Left cardiac atrium (tissue), 4 donors: ENCODE measurements at places on chromosomes 4 and X.

DNA sequence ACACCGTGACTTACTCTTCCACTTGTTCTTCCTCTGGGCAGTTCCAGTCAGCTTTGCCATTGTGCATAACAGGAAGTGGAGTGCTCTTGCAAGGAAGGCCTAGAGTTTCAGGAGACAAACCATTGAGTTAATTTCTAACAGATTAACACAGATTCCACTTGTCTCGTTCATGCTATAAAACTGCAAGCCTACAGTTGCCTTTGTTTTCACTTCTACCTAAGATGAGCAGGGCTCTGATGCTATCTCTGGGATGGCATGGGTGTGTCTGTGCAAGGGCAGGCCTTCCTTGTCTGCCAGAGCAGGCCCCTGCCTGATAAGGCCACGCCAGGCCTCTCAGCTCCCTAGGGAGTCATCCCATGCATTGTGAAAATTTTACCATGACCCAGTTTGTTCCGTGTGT, 67.7 kb upstream of the PGRMC2 start:
- DNase-seq = no peak

- DNase-seq = peak; percentile 43
Observed at GRCh38 chr4:4919927-4920326, 60.5 kb downstream of the MSX1 start.

- peak; percentile 61 for DNase-seq
Observed at GRCh38 chrX:261167-261918, 19.8 kb upstream of the PLCXD1 start.

- DNase-seq = no peak
Observed at GRCh38 chr4:140790171-140790570, 34.0 kb upstream of the TBC1D9 start.

DNA sequence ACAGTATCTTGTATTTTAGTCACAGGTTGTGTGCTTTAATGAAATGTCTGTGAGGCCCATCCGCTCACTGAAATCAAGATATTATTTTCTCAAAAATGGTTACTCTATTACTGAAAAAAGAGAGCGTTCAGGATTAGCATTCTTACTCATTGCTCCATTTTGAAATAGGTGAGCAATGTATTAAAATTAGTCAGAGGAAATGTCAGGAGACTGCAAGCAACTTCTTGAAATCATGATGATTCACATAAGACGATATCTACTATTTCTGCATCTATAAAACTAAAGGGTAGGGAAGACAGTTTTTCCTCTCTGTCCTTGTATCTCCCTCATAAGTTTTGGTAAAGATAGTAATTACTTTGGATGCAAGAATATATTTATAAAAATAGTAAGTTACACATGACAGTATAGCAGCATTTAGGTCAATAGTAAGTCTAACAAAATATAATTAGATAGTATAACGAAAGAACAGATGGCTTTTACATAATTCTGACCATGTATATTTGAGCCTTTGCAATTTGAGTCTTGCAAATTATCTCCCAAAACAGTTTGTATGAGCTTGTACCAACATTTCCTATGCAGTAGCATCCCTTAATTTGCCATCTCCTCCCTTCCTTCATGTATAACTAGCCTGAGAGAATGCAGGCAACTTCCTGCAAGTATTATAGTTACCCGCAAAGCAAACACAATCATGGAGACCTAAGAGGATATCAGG, 937.8 kb downstream of the PCDH7 start:
- DNase-seq = no peak

DNA sequence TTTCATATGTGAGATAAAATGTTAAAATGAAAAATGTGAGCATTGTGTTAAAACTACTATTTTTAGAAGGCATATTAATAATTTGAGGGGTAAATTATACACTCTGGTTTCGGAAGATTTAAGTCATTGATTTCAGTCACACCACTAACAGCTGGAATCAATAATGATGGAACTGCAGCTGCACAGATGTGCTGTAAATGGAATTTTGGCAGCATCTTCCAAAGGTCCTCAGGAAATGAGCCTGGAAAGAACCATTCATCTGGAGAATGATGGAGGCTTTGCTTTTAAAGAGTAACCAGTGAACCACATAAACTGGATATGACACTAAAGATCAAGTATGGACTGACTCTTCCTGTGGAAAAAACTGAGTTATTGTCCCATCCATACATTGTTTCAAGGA, 759.0 kb upstream of the EPHA5 start:
- DNase-seq = no peak

DNA sequence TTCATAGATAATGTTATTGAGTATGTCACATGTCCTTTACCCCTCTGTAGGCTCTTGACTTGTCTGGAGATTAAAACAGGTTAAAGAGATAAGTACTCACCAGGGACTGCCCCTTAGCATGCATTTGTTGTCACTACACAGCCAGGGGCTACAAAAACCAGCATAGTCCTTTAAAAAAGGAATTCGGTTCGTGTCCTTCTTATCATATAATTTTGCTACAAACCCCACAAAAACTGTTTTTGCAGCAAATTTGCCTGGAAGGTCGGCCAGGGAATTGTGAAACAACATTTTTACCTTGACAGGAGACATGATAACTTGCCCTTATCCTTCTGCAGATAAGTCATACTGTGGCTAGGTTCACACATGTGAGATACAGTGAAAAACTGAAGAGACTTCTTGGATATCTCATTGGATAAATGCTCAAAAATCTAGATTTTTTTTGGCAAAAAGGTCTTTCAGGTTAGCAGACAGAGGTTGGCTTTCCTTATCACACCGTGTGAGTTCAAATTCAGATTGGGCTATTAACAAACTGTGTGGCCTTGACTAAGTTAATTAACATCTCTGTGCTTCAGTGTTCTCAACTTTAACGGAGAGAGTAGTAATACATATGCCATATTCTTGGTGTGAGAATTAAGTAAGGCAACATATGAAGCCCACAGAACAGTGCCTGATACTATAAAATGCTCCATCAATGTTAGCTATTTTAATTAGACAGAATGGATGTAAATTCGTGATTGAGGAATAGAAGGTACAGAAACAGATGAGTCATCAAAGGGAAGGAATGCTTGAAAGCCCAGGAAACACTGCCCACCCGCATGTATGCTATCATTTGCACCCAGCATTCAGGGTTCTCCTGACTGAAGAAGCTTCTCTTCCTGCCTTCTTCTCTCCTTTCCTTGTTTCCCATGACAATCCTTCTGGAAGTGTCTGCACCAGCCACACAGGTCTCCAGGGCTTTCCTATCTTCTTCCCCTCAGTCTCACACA, 30.0 kb downstream of the FAM9C start:
- DNase-seq = no peak

DNA sequence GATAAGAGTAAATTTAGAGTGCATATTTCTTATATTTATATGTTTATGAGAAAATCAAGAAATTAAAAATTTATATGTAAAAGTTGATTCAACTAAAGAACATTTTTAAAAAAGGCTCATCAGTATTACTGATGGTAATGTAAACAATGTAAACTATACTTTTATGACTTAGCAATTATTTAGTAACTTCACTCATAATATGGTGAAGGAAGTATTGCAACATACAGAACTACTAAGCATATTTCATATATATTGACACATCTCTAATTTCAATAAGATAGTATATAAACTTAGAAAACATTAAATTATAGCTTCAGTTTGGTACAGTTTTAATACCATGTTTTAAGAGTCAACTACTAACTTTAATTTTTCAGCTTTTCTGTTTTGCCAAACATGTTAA, 512.8 kb upstream of the PCDH7 start:
- DNase-seq = no peak

- no peak for DNase-seq
Observed at GRCh38 chr4:170887396-170887795, 797.6 kb upstream of the AADAT start.

DNA sequence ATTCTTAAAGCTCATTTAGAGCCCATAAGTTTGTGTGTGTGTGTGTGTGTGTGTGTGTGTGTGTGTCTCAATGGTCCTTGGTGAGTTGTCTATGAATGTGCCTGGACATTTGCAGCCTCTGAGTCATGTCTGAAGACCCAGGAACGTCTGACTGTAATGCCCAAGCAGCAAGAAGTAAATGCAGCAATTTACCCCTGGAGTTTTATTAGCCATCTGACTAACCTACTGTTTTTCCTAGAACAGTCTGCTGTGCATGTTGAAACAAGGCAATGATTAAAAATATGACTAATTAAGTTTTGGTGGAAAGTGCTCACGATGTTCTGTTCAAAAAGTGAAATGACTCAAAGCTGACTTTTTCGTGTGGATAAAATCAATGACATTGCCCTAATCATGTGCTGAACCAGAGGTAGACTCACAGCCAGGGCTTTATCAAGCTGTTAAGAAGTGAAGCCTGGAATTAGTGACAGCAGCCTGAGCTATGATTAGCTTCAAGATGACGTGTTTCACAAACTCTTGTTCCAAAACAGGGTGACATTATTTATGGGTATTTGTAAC, 201.6 kb downstream of the CPE start:
- peak; percentile 26 for DNase-seq

DNA sequence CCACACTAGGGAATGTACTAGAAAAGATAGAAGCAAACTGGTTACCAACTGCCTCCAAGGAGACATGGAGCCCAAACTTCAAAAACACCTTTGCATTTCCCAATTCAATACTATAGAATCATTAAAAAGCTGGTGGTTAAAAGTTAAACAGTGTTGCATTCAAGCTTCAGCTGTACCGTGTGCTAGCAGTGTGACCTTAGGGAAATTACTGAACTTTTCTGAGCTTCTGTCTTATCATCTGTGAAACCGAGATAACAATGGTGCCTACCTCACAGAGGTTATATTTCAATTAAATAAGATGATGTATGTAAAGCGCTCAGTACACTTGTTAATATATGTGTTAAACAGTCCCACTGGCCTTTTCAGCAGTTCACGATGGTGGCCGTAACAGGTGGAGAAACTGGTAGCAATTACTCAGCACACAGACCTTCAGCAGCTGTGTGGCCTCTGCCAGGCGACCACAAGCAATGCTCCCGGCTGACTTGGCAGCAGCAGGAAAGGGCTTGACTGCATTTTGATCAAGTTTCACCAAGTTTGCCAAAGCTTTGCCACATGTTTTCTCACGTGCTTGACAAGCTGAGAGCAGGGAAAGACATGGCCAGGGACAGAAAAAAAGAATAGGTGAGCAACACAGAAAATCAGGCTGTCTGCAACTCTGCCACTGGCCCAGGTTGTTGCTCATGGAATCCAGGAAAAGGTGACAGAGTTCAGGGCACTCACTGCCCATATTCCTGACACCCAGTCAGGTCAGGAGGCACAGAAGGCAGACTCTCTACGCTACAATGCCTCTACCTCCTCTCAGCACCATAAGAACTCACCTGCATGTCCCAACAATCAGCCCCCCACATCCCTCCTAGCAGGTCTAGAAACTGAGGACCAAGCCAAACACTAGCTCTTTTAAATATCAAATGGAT, 72.1 kb downstream of the PARM1 start:
- DNase-seq = no peak

- DNase-seq = no peak
Observed at GRCh38 chr4:122744229-122744628, 11.7 kb downstream of the BBS12 start.
